ENCODE measurements at places on chromosomes 5 and 9.

DNA sequence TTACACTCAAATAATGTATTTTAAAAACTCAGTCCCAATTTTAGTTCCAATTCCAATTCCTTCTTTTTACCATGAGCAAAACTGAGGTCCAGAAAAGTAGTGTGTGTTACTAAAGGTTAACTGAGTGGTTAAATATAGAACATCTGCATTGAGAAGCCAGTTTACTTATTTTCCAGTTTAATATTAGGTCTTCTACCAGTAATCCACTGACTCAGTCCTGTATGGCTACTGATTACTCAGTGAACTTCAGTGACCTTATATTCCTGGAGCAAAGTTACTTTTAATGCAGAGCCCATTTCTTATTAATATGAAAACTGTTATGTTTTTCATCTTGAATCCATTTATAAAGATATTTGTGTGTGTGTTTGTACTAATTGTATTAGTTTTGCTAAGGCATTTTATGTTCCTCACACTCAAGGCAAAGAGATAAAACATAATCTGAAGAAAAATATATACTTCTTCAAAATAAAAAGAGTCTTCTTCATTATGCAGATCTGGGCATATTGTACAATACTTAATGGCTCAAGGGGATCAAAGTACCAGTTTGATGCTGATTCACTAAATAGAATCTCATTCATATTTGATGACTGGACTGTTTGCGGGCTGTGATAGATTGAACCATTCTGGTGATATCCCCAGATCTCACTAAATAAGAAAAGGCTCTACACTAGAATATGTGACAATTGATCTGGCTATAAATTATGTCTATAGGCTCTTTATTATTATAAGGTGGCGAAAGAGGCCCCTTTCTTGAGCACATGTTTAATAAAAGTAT lies 60.8 kb downstream of the DMXL1 start:
- DNase-seq: no peak

DNA sequence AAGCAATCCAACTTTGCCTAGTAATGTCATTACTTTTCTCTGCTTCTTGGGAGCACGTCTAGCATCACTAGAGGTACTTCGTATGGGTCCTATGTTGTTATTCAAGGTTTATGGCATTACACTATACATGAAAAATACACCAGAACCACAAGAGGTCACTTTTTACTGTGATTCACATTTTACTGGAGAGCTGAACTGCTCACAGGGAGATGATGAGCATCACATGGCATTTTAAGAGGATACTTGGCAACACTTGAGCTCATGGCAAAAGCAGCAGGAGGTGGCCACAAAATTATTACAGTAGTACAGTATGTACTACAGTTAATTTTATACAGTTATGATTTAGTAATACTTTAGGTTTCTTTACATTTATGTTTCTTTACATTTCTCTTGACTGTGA lies 223.4 kb downstream of the PARP8 start:
- no peak for DNase-seq

GRCh38 chr5:59460368-59461153 lies 433.0 kb downstream of the PDE4D start:
- no peak for DNase-seq

GRCh38 chr5:176542596-176543427 lies 5.6 kb upstream of the RNF44 start:
- DNase-seq: peak; percentile 42

- no peak for DNase-seq
Measured at GRCh38 chr9:129201289-129201688, 23.2 kb upstream of the IER5L start.

DNA sequence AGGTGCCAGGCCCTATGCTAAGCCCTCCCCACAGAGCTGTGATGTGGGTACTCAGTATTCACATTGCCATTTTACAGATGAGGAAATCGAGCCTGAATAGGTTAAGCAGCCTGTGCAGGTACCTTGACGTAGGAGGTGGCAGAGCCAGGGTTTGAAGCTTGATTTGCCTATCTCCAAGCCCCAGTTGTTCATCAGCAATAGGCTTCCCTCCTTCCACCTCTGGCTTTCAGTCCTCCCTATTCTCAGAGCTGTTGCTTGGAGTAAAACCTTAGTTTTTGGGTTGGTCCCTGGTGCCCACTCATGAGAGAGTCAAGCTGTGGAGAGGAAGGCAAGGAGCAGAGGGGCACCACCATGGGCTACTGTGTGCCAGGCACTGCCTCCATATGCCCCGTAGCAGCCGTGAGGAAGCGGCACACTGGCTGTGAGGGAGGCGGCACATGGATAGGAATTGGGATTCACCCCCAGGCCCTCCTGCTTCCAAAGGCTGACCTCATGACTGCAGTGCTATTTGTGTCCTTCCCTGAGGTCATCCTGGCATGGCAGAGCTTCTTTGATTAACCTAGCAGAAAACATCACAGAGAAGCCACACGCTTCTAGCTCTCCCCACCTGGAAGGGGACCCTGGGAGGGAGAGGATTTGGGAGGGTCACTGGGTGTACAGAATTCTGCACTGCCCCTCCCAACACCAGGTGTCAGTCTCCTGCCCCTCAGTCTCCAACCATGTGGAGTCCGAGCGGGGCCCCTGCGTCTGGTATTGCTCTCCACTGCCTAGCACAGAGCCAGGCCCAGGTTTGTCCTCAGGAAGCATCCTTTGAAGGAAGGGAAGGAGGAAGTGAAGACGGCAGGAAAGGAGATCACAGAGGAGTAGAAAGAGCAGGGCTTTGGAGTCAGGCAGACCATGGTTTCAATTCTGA lies 109.8 kb downstream of the RGS3 start:
- DNase-seq: no peak

DNA sequence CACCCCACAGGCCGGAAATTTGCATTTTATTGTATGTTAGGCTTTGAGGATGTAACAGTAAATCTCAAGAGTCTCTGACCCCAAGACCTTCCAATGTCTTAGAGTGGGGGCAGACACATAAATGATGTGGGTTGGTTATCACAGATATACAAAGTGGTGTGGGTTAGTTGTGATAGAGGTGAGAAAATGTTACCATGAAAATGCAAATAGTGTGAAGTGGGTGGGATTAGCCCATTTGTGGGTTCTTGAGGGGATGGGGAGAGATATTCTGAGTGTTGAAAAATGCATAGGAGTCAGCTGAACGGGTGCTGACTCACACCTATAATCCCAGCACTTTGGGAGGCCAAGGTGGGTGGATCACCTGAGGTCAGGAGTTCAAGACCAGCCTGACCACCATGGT lies 7.9 kb upstream of the RNF145 start:
- DNase-seq: no peak

- DNase-seq: no peak
Measured at GRCh38 chr5:135308245-135308644, 90.8 kb downstream of the MACROH2A1 start.

GRCh38 chr9:127923046-127923445 lies 6.2 kb upstream of the ST6GALNAC4 start:
- no peak for DNase-seq

DNA sequence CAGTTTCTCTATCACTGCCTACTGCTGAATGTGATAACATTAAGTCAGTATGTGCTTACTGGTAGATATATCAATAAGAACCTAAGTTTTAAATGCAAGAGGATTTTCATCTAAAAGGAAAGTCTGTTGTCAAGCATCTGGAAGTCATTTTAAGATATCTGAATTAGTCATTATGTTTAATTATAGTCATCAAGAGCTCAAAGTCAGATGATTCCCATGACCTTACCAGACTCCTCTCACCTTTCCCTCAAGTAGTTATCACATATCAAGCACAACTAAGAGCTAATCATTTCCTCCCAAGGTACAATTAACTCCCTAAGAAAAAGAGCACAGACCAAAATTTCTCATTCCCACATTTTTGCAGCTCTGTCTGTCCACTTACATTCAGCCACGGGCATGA lies 45.5 kb downstream of the PUM3 start:
- no peak for DNase-seq

GRCh38 chr5:167528651-167529050 lies 762.8 kb upstream of the WWC1 start:
- DNase-seq: no peak

DNA sequence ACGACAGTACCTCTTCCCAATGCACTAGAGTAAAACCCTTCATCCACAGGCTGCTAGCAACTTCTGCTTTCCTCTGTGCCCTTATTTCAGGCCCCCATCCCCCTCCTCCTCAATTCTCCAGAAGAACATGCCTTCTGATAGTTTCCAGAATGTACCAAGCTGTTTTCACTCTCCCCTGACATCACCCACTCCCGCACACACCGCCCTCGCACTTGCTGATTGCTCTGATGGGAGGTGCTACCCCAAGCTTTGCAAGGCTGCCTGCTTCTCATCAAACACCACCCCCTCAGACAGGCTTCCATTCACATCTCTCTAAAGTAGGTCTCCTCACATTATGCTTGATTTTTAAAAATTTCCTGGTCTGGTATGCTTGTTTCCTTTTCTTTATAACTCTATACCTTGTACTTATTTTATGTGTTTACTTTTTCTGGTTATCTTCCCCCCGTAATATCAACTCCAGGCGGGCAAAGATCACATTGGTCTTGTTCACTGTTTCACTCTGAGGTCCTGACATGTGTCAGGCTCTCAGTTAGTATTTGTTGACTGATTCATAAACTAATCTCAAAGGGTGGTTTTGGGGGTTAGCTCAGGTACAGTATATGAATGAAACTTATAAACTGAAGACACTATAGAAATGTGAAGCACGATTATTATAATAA lies 91.0 kb upstream of the C9orf72 start:
- no peak for DNase-seq

DNA sequence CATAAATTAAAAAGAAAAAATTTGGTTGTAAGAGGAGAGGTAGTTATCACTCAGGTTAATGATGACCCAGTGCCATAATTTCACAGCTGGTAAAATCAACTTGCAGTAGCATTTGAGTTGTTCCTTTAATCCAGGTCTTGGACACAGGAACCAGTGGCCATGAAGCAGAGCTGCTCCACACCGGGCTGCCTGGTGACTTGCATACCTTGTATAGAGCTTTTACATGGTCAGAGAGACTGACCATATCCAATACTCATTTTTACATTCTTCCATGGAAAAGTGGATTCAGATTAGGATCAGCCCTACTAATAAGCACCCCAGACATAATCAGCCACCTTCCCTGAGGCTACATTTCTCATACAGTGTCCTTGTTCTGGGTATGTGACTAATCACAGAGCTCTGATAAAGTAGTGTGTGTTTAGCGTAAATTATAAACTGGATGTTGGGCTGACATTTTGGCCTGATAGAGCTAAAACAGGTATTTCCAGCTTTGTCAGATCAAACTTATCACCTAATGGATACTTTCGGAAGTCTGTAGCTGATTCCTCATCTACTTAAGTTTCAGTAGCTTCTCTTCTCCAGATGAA lies 77.0 kb upstream of the ZSWIM6 start:
- DNase-seq: no peak

- DNase-seq: no peak
Measured at GRCh38 chr5:10056228-10056760, 193.4 kb downstream of the ATPSCKMT start.

- no peak for DNase-seq
Measured at GRCh38 chr5:149904977-149905376, 39.6 kb downstream of the PDE6A start.

GRCh38 chr5:133253671-133254070 lies 201.9 kb downstream of the HSPA4 start:
- no peak for DNase-seq

GRCh38 chr9:112315331-112316257 lies 17.8 kb downstream of the PTBP3 start:
- no peak for DNase-seq

- no peak for DNase-seq
Measured at GRCh38 chr9:117435630-117436261, 20.9 kb upstream of the ASTN2 start.

DNA sequence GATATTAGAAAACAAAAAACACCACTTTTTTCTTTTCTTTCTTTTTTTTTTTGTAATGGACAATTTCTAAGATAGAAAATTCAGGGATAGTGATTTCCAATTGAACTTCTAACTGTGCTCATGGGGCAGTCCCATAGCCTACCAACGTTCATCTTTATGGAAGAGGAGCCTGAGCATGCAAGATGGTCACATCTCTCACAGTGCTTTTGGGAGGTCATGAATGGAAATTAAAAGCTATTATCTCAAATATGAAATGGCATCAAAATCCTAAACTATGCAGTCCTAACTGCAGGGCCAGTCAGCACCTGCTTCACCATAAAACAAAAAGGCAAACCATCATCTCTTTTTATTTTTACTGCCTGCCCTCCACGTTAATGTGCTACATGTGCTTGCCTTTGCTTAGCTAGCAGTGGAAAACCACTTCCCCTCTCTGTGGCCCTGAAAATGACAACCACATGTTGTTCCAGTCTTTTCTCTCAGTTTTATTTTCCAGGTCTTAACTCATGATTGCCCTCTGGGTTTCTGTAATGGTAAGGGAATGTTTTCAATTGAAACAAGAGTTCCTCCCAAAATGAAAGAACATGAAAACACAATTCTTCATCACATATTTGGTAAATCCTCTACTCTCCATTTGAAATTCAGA lies 16.7 kb downstream of the IFNB1 start:
- no peak for DNase-seq

DNA sequence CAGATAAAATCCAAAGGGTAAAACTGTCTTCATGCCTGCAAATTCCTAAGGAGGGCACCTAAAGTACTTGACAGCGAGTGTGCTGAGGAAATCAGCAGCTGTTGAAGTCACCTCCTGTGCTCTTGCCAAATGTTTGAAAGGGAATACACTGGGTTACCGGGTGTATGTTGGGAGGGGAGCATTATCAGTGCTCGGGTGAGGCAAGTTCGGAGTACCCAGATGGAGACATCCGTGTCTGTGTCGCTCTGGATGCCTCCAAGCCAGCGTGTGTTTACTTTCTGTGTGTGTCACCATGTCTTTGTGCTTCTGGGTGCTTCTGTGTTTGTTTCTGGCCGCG lies 727 bp upstream of the ADRB2 start:
- no peak for DNase-seq

- no peak for DNase-seq
Measured at GRCh38 chr9:26266146-26266793, 588.0 kb upstream of the TUSC1 start.

- no peak for DNase-seq
Measured at GRCh38 chr5:171264843-171265242, 44.2 kb upstream of the TLX3 start.

DNA sequence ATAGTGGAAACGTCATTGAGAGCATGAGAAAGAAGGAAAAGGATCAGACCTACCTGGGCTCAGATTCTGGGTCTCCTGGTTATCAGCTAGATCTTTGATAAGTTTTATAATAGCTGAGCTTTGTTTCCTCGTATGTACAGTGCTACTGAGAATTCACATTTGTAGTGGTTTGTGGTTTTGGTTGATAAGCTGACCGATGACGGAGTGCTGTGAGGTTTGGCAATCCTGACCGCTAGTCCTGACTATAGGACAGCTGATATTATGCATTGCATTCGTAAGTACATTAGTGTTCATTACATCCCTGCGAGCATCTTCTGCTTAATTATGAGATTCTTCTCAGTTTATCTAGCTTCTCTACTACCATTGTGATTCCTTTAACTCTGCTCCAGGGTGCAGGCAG lies 190.7 kb upstream of the SLC27A6 start:
- DNase-seq: no peak

Data from nephron progenitor cell (in vitro differentiated cells).